Testis (tissue), 5 donors: ENCODE measurements at places on chromosomes 3 and 15.
A peak's percentile ranks its signal among the peaks of the same experiment; 100 is the strongest.

DNA sequence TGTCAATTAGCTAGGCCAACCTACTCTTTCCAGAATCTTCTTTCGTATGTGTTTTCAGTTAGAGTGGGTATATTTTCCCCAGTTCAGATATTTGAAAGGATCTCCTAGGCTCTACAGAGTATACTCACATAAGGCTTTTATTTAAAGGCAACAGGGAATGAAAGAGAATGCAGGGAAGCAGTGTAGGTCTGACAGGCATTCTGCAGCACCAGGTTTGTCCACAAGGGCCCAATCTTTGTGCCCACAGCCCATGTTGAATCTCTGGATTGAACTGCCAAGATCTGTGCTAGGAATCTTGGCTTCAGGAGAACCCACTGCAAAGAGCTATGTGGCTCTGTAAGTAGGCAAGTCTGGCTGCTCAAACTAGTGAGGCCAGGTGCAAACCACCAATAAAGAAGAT, 24.2 kb upstream of the GALNT15 start:
- H3K27ac ChIP-seq: no peak overlapping the region
- H3K4me1 ChIP-seq: peaks cover 6% of the 10 kb centered on the region
- no peak overlapping the region for H3K4me3 ChIP-seq
- DNase-seq: no peak
- H3K27me3 ChIP-seq: no peaks in the 10 kb centered on the region

DNA sequence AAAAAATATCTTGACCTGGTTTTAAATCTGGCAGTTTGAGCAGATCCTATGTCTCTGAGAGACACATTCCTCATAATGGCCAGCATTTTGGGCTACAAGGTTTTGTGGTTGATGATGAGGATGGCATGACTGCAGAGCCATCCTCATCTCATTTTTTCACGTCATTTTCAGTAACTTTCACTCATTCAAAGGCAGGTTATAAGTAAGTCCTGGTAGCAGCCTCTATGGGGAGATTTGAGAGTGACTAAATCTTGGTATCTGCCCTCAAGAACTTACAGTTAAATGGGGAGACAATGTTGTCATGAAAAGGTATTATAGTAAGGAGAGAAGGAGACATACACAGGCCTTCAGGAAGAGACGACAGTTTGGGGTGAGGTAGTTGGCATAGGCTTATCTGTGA, 14.5 kb downstream of the TIGIT start:
- DNase-seq: no peak
- no peaks in the 10 kb centered on the region for H3K27me3 ChIP-seq
- no peaks in the 10 kb centered on the region for H3K36me3 ChIP-seq

DNA sequence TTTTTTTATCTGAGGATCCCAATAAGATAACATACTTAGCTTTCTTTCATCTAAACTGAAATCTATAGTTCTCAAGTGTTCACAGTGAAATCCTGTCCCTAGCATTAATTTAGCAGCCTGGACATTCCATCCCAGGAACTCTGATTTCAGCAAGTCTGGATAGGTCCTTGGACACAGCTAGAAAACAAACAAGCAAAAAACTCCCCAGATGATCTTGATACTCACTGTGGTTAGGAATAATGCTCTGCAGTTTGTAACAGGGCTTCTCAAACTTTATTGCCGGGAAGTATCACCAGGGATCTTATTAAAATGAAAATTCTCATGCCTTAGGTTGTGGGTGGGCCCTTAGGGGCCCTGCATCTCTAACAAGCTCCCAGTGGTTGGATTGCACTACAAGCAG, 24.3 kb downstream of the THBS1 start:
- H3K27me3 ChIP-seq: no peaks in the 10 kb centered on the region
- H3K36me3 ChIP-seq: no peaks in the 10 kb centered on the region
- H3K4me3 ChIP-seq: no peak overlapping the region
- no peak for DNase-seq
- H3K4me1 ChIP-seq: peaks cover 5% of the 10 kb centered on the region

DNA sequence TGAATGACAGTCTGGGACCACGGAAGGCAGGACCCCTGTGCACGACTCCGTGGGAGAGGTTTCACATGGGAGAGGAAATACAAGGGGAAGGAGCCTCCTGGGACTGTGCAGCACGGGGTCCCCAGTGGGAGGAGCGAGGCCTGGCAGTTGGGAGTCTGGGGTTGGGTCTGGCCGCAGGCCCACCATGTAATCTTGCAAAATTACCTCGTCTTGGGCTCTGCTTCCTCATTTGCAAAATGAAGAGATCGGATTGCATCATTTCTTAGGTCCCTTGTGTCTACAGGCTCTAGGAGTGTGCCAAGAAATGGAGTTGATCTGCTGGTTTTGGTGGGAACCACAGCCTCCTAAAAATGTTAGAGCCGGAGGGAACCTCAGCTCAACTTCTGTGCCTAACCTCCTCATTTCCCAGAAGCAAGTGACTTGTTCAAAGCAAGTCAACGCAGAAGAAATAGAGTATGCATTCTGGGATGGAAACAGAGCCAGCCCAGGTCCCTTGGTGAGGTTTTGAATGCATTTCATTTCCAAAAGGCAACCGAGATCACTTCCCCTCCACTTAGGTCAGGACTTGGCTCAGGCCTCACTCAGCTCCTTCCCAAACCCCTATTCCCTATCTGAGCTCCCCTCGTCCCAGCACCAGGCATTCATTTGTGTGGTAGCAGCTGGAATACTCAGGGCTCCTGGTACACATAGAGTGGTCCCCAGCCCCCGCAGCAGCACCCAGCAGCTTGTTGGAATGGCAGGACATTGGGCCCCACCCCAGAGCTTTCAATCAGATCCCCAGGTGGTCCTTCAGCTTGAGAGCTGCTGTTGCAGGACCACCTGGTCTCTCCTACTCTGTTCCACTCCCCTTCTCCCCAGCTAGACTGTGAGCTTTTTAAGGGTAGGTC, 267.7 kb downstream of the XXYLT1 start:
- no peaks in the 10 kb centered on the region for H3K27me3 ChIP-seq
- no peak overlapping the region for H3K27ac ChIP-seq
- peaks cover 3% of the 10 kb centered on the region for H3K4me1 ChIP-seq
- no peaks in the 10 kb centered on the region for H3K36me3 ChIP-seq
- no peak overlapping the region for H3K4me3 ChIP-seq

GRCh38 chr3:11006986-11007933, 14.7 kb downstream of the SLC6A1 start:
- H3K36me3 ChIP-seq: no peaks in the 10 kb centered on the region
- no peak overlapping the region for H3K4me3 ChIP-seq
- H3K4me1 ChIP-seq: no peaks in the 10 kb centered on the region
- H3K27ac ChIP-seq: no peak overlapping the region

DNA sequence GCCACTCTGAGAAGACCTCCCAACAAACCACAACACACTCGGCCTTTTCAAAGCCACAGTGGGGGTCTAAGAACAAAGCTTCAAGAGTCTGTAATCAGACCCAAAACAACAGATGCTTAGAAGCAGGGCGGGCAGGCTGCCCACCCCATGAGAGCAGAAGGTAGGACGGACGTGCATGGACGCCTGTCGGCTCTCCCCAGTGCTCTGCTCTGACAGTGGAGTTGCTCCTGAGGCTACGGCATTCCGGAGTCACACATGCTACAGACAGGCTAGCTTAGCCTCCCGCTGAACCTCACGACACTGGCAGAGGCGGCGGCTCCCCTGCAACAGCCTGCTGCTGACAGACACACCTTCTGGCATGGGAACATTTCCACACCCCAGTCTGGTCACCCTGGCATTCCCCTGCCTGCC, 33.5 kb downstream of the SLCO2A1 start:
- H3K27me3 ChIP-seq: no peaks in the 10 kb centered on the region
- DNase-seq: no peak
- H3K27ac ChIP-seq: no peak overlapping the region

- H3K36me3 ChIP-seq: no peaks in the 10 kb centered on the region
- H3K27me3 ChIP-seq: no peaks in the 10 kb centered on the region
- H3K27ac ChIP-seq: peak overlapping the region; percentile 67
- H3K4me1 ChIP-seq: peaks cover 16% of the 10 kb centered on the region
Observed at GRCh38 chr15:84749111-84749991, 959 bp downstream of the ZNF592 start.

- no peak overlapping the region for H3K4me3 ChIP-seq
- H3K27ac ChIP-seq: no peak overlapping the region
- H3K36me3 ChIP-seq: no peaks in the 10 kb centered on the region
- peaks cover 26% of the 10 kb centered on the region for H3K4me1 ChIP-seq
- no peak for DNase-seq
Observed at GRCh38 chr3:135145581-135145980, 350.5 kb downstream of the EPHB1 start.

GRCh38 chr15:98147415-98147814, 186.9 kb downstream of the ARRDC4 start:
- no peak overlapping the region for H3K4me3 ChIP-seq
- H3K36me3 ChIP-seq: no peaks in the 10 kb centered on the region
- no peak overlapping the region for H3K27ac ChIP-seq
- no peak for DNase-seq
- no peaks in the 10 kb centered on the region for H3K4me1 ChIP-seq

DNA sequence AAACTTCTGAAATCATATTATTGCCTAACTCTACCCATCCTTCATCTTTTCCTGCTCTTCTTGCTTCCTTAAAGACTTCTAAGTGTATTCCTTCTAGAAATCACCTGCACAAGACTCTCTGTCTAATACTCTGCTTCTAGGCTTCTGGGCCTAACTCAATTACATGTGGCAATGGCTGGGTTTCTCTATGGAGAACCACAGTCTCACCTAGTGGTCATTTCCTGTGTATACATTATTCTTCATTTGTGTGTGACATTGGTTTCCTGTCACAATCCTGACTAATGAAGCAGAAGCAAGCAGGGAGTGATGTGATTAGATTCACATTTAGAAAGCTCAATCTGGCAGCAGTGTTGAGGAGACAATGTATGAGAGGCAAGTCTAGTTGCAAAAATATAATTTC, 16.9 kb upstream of the CLDN1 start:
- H3K36me3 ChIP-seq: no peaks in the 10 kb centered on the region
- H3K4me1 ChIP-seq: no peaks in the 10 kb centered on the region
- no peaks in the 10 kb centered on the region for H3K27me3 ChIP-seq
- no peak overlapping the region for H3K27ac ChIP-seq

GRCh38 chr3:135268941-135269532, 474.0 kb downstream of the EPHB1 start:
- H3K27ac ChIP-seq: no peak overlapping the region
- DNase-seq: no peak

GRCh38 chr15:98767692-98768091, 119.4 kb downstream of the IGF1R start:
- H3K4me3 ChIP-seq: no peak overlapping the region
- DNase-seq: no peak
- no peaks in the 10 kb centered on the region for H3K27me3 ChIP-seq
- H3K36me3 ChIP-seq: no peaks in the 10 kb centered on the region
- peaks cover 14% of the 10 kb centered on the region for H3K4me1 ChIP-seq

DNA sequence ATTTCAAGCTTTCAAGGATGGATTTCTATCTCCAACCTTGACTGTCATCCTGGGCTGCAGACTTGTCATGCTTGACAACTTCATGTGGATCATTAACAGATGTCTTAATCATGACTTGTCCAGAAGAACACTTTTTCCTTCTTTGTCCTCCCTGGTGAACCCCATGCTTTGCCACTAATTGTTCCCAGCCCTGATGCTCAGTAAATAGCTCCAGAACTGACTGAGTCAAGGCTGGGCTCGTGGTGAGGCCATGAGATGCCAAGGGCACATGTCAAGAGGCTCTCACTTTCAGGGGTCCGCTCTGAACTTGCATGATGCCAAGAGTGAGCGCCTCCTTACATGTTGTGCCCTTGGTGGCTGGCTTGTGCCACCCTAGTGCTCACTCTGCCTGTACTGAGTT, 48.9 kb upstream of the KY start:
- no peak overlapping the region for H3K27ac ChIP-seq
- no peak for DNase-seq

- H3K4me3 ChIP-seq: no peak overlapping the region
- H3K36me3 ChIP-seq: no peaks in the 10 kb centered on the region
- H3K4me1 ChIP-seq: no peaks in the 10 kb centered on the region
- H3K27me3 ChIP-seq: no peaks in the 10 kb centered on the region
- no peak for DNase-seq
- no peak overlapping the region for H3K27ac ChIP-seq
Observed at GRCh38 chr3:12224181-12225147, 64.4 kb upstream of the PPARG start.

DNA sequence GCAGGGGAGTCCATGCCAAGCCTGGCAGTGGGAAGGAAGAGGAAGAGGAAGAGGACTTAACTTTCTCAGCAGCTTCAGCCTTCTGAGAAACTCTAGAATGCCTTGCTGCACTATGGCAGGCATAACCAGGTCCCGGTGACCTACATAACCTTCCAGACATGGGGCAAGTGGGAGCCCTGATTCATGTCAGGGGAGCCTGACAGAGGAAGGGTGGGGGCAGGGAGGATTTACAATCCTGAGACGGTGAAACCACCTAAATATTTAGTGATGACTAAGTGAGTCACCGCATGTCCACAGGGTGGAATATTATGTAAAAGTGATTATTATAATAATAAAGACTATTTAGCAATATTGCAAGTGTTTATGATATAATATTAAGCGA, 46.7 kb downstream of the AMOTL2 start:
- no peak for DNase-seq
- no peaks in the 10 kb centered on the region for H3K27me3 ChIP-seq
- H3K4me3 ChIP-seq: no peak overlapping the region
- no peak overlapping the region for H3K27ac ChIP-seq

- H3K27me3 ChIP-seq: no peaks in the 10 kb centered on the region
- H3K36me3 ChIP-seq: no peaks in the 10 kb centered on the region
- H3K4me1 ChIP-seq: no peaks in the 10 kb centered on the region
- DNase-seq: no peak
Observed at GRCh38 chr15:66598095-66598815, 32.5 kb upstream of the LCTL start.

DNA sequence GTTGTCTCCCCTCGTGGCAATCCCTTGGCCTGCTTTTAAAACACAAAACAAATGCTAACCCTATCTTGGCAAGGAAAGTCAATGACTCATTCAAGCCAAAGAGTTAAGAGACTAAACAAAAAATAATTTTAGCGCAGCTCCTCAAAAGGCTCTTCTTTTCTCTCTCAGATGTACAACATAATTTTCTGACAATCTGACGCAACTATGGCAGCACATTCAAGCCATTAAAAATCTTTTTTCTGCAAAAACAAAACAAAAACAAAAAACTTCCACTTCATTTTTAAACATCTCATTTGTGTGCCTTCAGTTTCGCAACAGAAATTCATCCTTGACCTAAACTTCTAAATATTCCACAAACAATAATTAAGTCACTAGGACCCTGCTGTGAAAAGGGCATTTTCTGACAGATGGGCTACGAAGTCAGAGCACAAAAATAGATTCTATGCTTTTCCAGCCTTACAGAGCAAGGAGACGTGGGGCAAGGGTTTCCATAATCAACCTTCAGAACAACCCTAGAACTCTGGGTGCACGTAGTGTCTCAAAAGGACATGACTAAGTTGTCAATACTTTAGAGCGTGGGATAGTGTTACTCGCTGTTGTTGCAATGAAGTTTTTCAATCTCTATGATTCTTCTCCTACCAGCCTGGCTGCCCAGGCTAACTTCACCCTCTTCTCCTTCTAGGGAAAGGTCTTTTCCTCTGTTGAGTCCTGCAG, 84.3 kb downstream of the MB21D2 start:
- peak overlapping the region; percentile 29 for H3K27ac ChIP-seq
- no peak overlapping the region for H3K4me3 ChIP-seq
- no peaks in the 10 kb centered on the region for H3K36me3 ChIP-seq
- no peaks in the 10 kb centered on the region for H3K27me3 ChIP-seq
- no peak for DNase-seq
- H3K4me1 ChIP-seq: peaks cover 30% of the 10 kb centered on the region

GRCh38 chr3:115423170-115423569, 200.1 kb upstream of the GAP43 start:
- no peak overlapping the region for H3K27ac ChIP-seq
- H3K4me1 ChIP-seq: no peaks in the 10 kb centered on the region
- no peak for DNase-seq
- H3K36me3 ChIP-seq: no peaks in the 10 kb centered on the region
- no peak overlapping the region for H3K4me3 ChIP-seq
